Ecto neural progenitor cell (in vitro differentiated cells): ENCODE measurements at places on chromosomes 16 and 17.

GRCh38 chr17:72648702-72649101 lies 443.8 kb downstream of the SLC39A11 start:
- no peak for DNase-seq

DNA sequence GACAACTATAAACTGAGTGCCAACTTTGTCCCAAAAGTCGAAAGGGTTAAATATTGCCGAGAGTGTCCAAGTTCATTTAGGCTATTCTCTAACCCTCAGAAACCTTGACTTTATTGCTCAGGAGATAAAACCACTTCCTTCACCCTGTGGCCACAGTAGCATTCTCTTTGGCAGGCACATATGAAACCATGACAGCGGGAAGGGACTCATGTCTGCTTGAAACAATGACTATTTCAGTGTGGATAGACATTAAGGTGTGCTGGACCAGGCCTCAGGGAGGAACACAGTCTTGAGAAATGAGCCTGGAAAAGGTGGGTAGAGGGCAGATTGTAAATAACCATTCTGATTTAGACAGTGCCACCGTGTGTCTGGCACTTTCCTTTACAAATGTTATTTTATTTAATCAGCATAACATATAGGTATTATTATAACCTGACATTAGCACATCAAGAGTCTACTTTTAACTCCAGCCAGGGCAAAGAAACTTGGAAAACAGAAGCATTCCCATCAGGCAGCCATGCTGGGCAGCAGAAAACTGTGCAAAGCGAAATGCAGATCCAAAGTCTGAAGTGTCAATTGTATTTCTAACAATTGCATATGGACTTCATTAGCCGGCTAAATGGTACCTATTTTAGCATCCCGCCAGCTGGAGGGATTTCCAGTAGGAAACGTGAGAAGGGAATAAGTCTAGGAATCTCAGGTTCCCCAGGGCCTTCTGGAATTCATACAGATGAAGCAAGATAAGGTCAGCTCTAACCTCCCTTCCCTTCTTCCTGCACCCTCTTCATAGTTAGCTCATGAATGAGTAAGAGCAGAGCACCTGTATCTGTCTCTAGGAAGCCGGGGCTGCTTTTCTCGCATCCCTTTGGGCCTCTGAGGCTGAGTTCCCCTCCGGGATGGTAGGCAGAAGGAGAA lies 212.8 kb upstream of the ELAC2 start:
- DNase-seq = no peak

- no peak for DNase-seq
Observed at GRCh38 chr17:82527898-82528297, 8.4 kb downstream of the FOXK2 start.

DNA sequence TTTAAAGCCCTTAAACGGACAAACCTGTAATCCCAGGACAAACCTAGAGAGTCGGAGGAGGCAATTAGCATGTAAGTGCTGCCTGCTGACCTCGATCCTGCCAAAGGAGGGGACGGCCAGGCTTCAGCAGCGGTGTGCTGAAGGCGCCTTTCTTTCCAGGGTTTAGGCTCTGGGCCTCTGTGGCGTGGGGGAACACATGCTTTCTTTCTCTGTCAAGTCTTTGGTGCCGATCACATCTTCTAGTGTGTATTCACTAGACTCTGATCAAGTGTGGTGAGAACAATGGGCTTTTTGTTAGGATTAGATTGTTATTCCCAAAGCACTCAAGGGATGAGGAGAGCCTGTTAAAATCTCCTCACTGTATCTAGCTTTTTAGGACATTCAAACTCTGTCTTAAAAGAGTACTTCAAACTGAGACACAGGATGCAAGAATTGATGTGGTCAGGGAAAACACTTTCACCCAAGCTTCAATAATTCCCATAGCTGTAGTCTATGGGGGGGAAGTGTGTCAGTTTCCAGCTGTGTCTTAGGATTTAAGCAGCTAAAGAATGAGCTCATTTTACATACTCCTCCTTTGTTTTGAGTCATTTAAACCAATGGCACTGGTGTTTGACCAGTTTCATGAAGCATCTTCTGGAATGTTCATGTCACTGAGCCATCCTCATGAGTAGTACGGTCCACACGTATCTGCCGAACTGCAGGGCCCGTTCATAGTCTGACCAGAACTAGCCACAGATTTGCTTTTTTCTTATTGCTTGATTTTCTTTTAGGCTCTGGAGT lies 51.2 kb downstream of the RPA1 start:
- no peak for DNase-seq

GRCh38 chr17:29376667-29377270 lies 13.4 kb upstream of the TAOK1 start:
- DNase-seq = peak; percentile 65

DNA sequence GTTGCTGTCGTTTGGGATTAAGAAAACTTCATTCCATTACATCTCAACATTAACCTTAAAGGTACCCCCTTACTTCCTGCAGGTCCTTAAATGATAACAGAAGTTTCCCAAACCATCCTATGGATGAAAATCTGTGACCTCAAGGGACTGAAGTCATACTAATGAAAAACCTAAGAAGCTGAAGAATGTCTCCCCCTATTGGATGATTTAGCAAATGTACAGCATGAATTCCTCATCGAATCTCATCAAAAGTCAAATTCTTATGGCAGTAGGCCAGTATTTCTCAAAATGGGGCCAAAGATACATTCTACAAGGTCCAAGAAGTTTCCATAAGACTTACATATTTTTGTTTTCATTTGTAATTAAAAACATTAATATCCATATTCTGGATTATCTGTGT lies 13.5 kb downstream of the SCO1 start:
- DNase-seq = no peak

- DNase-seq = no peak
Observed at GRCh38 chr16:59341368-59341767, 607.3 kb upstream of the GOT2 start.

GRCh38 chr16:61277849-61278248 lies 758.4 kb downstream of the CDH8 start:
- no peak for DNase-seq

DNA sequence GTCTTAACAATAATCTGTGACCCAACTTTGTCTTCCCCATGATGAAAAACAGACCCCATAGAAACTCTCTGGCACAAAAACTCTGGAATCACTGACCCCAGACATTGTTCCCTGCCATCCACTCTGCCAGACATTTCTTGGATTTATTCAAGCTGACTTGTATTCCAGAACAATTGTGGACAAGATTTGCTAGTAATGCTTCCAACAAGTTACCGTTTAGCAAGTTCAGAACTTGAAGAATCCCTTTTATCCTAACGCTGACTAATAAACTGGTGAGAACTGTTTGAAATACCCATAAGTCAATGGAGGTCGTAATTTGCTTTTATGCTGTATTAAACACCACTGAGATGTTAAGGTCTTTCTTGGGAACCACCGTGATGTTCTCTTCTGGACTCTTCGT lies 10.5 kb downstream of the HSBP1 start:
- no peak for DNase-seq

DNA sequence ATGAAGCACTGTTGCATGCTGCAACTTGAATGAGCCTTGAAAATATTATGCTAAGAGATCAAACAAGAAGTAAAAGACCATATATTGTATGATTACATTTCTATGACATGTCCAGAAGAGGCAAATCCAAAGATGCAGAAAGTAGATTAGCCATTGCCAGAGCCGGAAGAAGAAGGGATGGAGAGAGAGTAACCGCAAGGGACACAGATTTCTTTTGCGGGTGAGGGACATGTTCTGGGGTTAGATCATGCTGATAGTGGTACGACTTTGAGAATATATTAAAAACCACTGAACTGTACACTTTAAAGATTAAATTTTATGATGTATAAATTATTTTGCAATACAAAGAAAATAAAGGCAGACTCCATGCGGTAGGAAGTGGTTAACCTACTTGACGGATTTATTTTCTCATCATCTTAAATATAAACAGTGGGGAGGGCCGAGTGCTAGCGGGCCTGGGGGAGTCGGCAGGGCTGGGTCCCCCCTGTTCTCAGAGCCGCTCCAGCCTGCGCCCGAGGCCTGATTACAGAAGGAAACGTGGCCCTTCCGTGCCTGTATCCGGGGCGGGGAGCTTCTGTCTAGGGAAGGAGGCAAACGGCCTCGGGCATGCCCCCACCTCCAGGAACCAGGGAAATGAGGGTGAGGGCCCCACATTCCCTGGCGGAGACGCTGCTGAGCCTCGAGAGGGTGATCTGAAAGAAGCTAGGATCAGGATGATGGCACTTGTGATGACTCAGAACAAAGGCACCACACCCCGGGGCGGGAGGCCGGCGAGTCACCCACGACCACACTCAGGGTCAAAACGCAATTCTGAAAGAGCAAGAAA lies 48.0 kb downstream of the SHCBP1 start:
- peak; percentile 49 for DNase-seq

DNA sequence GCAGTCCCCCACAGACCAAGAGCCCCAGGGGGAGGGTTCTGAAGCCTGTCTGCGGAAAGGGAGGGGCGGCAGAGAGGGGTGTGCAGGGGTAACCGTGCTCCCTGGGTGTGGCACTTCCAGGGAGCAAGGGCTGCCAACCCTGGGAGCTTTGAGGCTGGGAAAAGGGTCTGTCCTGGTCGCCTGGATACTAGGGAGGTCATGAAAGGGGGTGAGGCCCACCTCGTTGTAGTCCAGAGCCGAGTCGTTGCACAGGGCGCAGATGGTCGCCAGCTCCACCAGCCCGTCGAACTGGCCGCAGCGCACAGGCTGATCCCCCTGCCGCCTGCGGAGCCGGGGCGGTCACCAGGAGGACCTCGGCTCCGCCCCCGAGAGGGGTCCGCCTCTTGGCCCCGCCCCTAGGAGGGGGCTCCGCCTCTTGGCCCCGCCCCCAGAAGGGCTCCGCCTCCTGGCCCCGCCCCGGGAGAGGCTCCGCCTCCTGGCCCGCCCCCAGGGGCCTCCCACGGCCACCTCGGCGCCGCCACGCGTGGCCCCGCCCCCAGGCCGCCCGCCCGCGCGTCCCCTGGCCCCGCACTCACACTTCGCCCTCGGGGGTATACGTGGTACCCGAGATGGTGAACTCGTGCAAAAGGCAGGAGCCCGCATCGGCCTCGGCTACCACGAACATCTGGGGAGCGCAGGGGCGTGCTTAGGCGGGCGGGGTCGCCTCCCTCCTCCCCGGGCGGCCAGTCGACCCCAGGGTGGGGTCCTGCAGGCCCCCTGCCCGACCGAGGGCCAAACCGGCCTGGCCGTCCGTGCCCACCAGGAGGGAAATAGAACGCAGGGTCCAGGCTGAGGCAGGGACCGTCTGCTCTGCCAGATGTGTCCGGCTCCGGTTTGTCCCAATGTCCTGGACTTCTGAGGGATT lies 19.5 kb downstream of the ATP2A3 start:
- DNase-seq = peak; percentile 97

DNA sequence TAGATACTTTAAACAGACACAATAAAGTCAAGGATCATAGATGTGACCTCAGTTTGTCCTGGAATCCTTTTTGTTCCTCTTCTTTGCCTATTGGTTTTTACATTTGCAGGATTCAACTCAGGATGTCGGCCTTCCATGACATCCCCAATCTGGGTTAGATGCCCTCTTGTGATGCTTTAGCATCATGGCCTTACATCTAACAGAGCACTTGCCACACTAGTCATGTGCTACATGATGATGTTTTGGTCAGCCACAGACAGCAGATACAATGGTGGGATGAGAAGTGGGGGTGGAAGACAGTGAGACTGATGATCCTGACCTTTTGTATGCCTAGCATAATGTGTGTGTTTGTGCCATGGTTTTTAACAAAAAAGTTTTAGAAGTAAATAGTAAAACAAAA lies 1.8 kb upstream of the SYNRG start:
- DNase-seq = no peak

- DNase-seq = no peak
Observed at GRCh38 chr17:5780476-5780875, 196.2 kb upstream of the NLRP1 start.

- DNase-seq = no peak
Observed at GRCh38 chr16:17375461-17376304, 95.1 kb downstream of the XYLT1 start.

- DNase-seq = no peak
Observed at GRCh38 chr16:88012360-88012759, 61.1 kb downstream of the BANP start.

DNA sequence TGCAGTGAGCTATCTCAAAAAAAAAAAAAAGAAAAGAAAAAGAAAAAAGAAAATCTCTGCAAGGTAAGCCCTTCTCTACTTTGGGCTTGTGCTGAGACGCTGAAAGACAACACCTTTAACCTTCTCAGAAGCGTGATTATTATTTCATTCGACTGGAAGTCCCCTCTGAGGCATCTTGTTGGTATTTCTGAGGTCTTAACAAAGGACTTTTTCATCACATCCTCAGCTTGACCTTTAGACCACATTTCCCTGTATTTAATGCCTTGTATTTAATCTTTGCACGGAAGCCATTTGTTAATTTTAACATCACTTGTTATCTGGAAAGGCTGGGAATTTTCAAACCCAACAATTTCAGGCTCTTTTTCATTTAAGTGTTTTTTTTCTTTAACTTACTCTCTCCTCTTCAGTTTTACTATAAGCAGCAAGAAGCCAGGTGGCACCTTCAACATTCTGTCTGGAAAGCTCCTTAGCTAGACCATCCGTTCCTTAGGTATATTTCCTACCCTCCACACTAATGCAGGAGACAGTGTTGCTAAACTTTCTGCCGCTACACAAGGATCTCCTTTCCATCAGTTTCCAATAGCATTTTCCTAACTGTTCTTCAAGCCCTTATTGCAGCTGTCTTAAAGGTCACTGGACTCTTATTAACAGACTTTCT lies 10.3 kb downstream of the KCTD13 start:
- DNase-seq = no peak

DNA sequence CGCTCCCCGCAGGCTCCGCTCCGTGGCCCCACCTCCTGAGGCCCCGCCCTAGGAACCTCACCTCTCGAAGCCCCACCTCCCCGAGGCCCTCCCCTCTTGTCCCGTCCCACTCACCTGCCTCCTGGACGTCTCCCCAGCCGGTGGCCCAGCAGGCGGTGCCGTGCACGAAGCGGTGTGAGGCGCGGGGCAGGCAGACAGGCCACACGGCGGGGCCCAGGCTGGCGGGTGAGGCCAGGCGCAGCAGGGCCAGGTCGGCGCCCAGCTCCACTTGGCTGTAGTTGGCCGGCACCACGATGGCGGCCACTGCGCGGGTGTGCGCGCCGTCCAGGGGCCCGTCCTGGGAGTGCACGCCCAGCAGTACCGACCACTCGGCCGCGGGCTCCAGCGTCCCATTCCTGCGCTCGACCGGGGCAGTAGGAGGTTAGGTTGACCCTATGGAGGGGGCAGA lies 1.6 kb downstream of the PRSS36 start:
- DNase-seq = peak; percentile 60

GRCh38 chr17:79414063-79414792 lies 196.6 kb downstream of the RBFOX3 start:
- DNase-seq = no peak

- DNase-seq = no peak
Observed at GRCh38 chr17:76056882-76057281, 15.4 kb downstream of the SRP68 start.

- no peak for DNase-seq
Observed at GRCh38 chr16:920051-920681, 50.6 kb downstream of the LMF1 start.

DNA sequence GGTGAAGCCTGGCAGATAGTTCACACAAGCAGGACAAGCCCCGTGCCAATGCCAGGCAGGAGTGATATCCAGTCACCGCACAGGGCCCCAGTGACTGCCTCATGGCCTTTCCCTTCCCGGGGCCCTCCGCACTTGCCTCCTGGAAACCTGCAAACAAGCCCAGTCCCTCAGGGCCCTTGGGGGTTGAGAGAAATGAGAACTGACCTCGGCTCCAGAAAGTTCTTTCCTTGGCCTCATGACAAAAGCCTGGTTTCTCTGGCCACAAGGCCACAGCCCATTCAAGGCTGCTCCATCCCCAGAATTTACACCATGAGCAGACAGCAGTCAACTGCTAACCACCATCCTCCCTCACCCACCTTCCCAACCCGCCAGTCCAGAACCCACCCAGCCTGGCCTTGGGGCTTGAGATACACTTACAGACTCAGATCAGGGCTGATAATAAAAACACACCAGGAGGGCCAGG lies 77.6 kb downstream of the CCDC182 start:
- DNase-seq = peak; percentile 34
